HuH-7.5 (cell line): ENCODE measurements at places on chromosomes 7 and 10.

DNA sequence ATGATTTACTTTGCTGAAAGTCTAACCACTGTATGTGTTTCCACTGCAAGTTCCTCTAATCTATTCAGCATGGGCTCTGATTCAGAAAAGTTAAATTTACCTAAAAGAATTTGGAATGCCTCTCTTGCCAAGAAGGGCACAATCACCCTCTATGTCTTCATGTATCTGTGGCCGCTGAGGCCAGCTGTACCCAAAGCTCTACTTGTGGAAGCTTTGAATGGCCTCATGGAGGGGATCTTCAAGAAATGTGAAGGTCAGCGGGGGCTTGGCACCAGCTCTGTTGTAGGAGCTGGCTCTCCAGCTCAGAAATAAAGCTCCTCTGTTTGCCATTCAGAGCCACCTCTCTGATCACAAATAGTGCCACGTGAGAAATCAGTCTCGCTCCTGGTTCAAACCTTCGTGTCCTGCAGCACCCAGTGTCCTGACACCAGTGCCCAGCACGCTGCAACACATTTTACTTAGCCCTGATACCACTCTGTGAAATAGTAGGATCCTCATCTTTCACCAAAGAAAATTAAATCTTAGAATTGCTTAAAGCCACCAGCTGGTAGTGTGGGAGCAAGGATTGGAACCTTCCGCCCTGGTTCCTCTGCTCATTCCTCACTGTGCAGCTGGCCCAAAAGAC lies 61.1 kb downstream of the PKD1L1 start:
- no peak for DNase-seq

- DNase-seq = no peak
Measured at GRCh38 chr10:30583778-30584415, 45.7 kb downstream of the LYZL2 start.

- no peak for DNase-seq
Measured at GRCh38 chr10:93596539-93596938, 4.5 kb downstream of the RBP4 start.

- no peak for DNase-seq
Measured at GRCh38 chr10:60044242-60044641, 137.9 kb upstream of the CCDC6 start.

DNA sequence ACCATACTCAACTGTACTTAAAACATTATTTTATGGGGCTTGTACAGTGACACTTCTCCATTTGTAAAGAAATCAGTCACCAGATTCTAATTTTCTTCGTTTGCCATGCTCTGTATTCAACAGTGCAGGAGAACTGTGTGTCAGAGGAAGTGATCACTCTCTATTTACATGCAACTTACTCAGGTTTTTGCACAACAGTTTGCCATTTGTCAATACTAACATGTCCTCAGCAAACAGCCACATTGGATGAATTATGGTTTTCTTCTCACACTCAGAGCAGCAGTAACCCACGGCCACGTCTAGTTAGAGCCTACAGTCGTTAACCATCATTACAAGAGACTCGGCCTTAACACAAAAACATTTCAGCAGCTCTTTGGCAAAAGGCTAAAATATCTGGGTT lies 69.2 kb upstream of the SP4 start:
- DNase-seq = peak; percentile 33
